Myocyte (in vitro differentiated cells): ENCODE measurements at places on chromosomes 16 and 17. TPM values are rescaled to one million over a fixed set of nuclear protein-coding genes. Genes with fewer than 3 reads are reported as not detected.

Gene HCRT
- total RNA-seq, result not detected in 2 replicates

Gene NOD2
- 0.31 and 0.99 TPM in 2 replicates for total RNA-seq

Gene KRT36
- total RNA-seq, result not detected in 2 replicates

Gene FSCN2
- total RNA-seq, result 1.5 and 3.0 TPM in 2 replicates

Gene CEP20
- 45.5 and 46.5 TPM in 2 replicates for total RNA-seq

Gene SLC35G6
- total RNA-seq, result not detected in 2 replicates

Gene GRAPL
- not detected in 2 replicates for total RNA-seq

DNA sequence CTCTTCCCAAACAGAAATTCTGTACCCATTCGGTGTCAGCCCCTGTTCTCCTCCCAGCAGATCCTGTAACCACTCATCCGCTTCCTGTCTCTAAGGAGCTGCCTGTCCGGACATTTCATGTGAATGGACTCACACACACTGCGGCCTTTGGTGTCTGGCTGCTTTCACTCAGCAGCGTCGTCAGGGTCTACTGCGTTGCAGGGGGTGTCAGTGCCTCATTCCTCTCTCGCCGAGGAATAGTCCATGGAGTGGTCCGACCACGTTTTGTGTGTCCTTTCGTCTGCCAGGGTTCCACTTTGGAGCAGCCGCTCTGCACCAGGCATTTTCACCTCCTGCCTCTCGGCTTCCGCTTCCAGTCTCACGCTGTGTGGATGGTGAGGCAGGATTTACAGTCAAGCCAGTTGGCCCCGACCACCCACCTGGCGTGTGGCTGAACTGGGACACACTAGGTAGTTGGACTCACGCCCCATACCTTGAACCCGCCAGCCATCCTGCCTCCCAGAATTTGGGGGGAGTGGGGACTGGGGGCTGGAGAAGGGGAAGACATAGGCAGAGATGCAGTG, 188.2 kb upstream of the CIBAR2 start:
- no peak for DNase-seq

- DNase-seq, result no peak
Observed at GRCh38 chr17:78338486-78339259, 21.2 kb downstream of the SOCS3 start.

DNA sequence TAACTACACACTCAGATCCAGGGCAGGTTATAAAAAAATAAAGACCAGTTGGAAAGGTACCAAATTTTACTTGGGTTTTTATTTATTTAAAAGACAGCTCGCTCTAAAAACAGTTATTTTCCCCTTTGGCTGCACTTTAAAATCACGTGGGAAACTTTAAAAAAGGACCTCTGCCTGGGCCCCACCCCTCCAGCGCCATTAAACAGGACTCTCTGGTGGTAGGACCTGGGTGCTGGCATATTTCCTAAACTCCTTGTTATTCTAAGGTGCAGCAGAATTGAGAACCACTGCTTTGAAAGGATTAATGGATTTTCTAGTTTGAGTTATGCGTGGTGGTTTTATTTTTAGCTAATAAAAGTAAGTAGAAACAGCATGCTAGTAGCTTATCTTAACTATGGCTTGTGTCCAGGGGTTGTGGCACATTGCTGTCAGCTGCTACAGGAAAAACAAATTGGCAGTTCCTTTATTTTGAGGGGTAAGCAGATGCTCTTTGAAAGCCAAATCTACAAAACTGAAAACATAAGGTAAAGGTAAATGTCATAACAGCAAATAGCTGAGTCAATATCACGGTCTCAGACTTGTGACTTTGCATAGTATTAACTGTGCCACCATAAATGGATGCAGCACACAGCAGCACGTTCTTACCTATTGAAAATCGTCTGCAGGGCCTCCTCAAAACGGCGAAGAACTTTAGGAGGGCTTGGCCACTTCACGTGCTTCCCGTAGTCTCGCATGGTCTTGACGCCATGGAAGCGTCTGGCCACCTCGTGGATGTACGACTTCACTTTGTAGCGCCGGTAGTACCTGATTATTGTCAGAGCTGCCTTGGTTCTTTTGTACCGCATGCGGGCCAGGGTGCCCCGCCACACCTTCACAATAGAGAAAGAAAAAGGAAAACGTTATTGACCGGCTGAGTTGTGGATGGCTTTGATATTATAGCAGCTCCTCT, 172.0 kb downstream of the CDK5R1 start:
- DNase-seq, result peak; percentile 52
